ENCODE measurements at places on chromosomes 16 and 17. TPM values are rescaled to one million over a fixed set of nuclear protein-coding genes. Genes with fewer than 3 reads are reported as not detected.

- H3K27me3 ChIP-seq: no peaks in the 10 kb centered on the region
- no peaks in the 10 kb centered on the region for H3K36me3 ChIP-seq
- peaks cover 15% of the 10 kb centered on the region for H3K4me1 ChIP-seq
- DNase-seq: peak; percentile 82
- H3K4me3 ChIP-seq: peak within 1 kb of the TSS; percentile 72
- H3K27ac ChIP-seq: peak within 1 kb of the TSS; percentile 71
Measured at GRCh38 chr17:75087558-75088453, at the start of gene SLC16A5. TSS of gene SLC16A5 (plus strand) at chr17:75087954. CDS start at chr17:75093637, 5,683 bp downstream.

DNA sequence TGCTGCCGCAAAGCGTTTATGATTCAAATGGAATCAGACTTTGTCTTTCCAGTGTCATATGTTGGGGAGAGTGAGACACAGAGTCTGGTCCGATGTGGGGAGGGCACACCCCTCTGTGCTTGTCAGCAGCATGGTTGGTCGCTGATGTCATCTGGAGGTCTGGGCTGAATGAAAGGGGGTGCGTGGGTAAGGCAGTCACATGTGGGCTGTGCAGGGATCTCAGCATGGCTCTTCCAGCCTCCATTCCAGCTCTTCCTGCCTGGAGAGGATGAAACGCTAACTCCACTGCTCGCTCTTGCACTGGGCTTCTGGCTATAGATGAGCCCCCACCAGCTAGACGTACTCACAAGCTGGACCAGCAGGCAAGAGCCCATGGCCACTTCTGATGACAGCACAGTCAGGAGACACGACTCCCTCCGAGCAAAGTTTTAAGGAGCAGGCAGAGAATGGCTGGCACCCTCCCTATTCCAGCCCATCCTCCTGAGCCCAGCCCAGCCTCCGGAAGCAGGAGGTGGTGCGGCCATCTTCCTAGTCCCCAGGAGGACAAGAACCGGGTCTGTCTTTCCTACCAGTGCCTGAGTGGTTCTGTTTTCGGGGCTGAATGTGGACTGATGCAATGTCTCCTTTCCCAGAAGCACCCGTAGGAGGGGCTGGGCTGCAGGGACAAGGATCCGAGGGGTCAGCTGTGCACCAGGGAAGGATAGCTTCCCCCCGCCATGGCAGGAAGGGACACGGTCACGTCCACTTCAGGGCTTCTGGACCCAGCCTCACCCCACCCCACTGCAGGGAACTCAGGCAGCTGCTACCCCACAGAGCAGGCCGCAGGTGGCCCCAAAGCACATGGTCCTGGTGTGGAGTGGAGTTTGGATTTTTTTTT lies 41.5 kb upstream of the CBFA2T3 start:
- no peaks in the 10 kb centered on the region for H3K27me3 ChIP-seq
- no peak overlapping the region for H3K27ac ChIP-seq
- no peak overlapping the region for H3K4me3 ChIP-seq
- no peak for DNase-seq

- H3K27me3 ChIP-seq: no peaks in the 10 kb centered on the region
- H3K36me3 ChIP-seq: no peaks in the 10 kb centered on the region
- no peaks in the 10 kb centered on the region for H3K4me1 ChIP-seq
- H3K4me3 ChIP-seq: no peak overlapping the region
- no peak for DNase-seq
- no peak overlapping the region for H3K27ac ChIP-seq
Measured at GRCh38 chr16:23365602-23366240, 63.6 kb downstream of the SCNN1B start.

DNA sequence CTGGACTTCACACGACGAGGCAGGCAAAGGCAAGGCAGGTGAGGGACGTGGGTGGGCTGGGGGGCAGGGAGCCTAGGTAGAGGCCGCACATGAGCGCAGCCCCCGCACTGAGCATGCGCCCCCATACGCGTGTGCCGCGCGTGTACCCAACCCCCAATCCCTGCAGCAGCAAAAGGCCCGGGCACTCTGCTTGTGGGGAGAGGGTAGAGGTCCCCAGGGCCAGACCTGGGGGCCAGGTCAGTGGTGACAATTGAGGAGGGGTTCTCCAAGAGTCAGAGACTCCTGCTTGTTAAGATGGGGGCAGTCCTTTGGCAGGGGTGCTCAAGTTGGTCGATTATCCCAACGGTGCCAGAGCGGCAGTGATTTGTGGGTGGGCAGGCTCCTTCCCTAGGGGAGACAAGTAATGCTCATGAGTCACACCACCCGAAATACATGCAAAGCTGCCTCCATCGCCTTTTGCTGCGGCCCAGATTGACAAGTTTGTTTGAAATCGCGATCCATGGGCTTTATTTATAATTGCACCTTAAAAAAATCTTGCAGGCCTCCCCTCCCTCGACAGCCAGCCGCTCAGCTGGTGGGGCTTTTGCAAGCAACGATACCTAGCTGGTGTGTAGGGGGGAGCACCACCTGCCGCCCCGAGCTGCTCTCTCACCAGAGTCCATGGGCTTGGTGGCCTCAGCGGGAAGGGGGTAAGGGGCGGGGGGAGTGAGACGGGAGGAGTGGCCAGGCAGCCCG lies 1.1 kb upstream of the GIT1 start:
- no peaks in the 10 kb centered on the region for H3K36me3 ChIP-seq
- H3K27ac ChIP-seq: peak overlapping the region; percentile 71
- H3K4me3 ChIP-seq: peak overlapping the region; percentile 41
- DNase-seq: peak; percentile 57

- peaks cover 23% of the 10 kb centered on the region for H3K4me1 ChIP-seq
- H3K36me3 ChIP-seq: no peaks in the 10 kb centered on the region
- DNase-seq: no peak
- no peak overlapping the region for H3K27ac ChIP-seq
- no peak overlapping the region for H3K4me3 ChIP-seq
Measured at GRCh38 chr17:19391432-19391831, 4.4 kb upstream of the MFAP4 start.

- H3K36me3 ChIP-seq: no peaks in the 10 kb centered on the region
- no peak overlapping the region for H3K27ac ChIP-seq
- DNase-seq: no peak
- H3K27me3 ChIP-seq: no peaks in the 10 kb centered on the region
Measured at GRCh38 chr17:42132941-42133340, 10.3 kb downstream of the HSPB9 start.

DNA sequence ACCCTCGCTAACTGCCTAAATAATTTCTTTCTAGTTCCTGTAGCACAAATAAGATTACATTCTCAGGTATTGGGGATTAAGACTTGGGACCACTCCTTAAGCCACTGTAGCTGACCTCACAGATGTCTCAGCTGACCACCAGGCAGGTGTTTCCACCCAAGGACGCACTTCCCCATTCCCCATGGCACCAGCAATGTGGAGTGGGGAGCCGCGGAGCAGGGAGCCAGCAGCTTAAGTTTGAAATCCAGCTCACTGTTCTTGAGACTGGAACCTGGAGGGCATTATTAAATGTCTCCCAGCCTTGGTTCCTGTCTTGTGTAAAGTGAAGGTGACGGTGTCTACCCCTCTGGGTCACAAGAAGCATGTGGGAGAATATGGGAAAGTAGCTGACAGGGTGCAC lies 249.4 kb upstream of the CACNG5 start:
- no peak overlapping the region for H3K4me3 ChIP-seq
- H3K36me3 ChIP-seq: no peaks in the 10 kb centered on the region
- no peaks in the 10 kb centered on the region for H3K27me3 ChIP-seq
- H3K4me1 ChIP-seq: peaks cover 2% of the 10 kb centered on the region
- no peak for DNase-seq
- no peak overlapping the region for H3K27ac ChIP-seq

GRCh38 chr17:59296190-59296589 lies 35.3 kb upstream of the YPEL2 start:
- no peaks in the 10 kb centered on the region for H3K36me3 ChIP-seq
- no peaks in the 10 kb centered on the region for H3K27me3 ChIP-seq
- H3K27ac ChIP-seq: no peak overlapping the region

The TP53I13 gene
- 41.3 TPM for total RNA-seq

DNA sequence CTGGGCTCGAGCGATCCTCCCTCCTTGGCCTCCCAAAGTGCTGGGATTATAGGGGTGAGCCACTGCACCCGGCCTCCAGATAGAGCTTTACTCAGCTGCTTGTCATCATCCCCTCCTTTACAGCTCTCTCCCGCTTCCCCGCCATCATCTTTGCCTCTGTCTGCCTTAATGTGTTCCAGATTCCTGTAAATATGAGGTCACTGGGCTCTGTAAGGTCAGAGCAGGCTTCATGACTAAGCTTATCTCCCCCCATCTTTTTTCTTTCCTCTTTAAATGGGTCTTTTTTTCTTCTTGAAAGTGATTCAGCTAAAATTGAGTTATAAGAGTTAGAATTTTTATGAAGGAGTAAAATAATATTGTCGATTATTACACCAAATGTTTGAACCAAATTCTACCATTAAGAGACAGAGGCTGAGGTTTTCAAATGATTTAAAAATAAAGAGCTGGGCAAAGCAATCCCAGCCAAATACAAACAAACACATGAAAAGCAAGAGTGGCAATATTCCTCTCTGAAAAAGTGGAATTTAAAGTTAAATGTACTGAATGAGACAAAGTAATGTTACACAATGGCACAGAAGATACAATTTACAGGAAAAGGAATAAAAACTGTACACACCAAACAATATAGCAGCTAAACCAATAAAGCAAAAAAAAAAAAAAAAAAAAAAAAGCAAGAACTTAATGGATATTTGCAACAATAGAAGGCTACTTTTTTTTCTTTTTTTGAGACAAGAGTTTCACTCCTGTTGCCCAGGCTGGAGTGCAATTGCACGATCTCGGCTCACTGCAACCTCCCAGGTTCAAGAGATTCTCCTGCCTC lies 62.1 kb downstream of the CRISPLD2 start:
- H3K4me1 ChIP-seq: no peaks in the 10 kb centered on the region
- no peaks in the 10 kb centered on the region for H3K27me3 ChIP-seq
- H3K36me3 ChIP-seq: no peaks in the 10 kb centered on the region
- no peak for DNase-seq

The TUBG1 gene
- 25.6 TPM for total RNA-seq

The PRM2 gene
- not detected for total RNA-seq

The KRTAP9-4 gene
- not detected for total RNA-seq

The RTN4RL1 gene
- total RNA-seq: 1.7 TPM

- peaks cover 29% of the 10 kb centered on the region for H3K4me1 ChIP-seq
- H3K36me3 ChIP-seq: no peaks in the 10 kb centered on the region
- peak; percentile 82 for DNase-seq
- H3K4me3 ChIP-seq: no peak overlapping the region
Measured at GRCh38 chr17:62653826-62654761, 26.6 kb downstream of the MRC2 start.

- no peaks in the 10 kb centered on the region for H3K36me3 ChIP-seq
- no peak for DNase-seq
- no peak overlapping the region for H3K27ac ChIP-seq
- no peaks in the 10 kb centered on the region for H3K4me1 ChIP-seq
- H3K27me3 ChIP-seq: no peaks in the 10 kb centered on the region
Measured at GRCh38 chr17:15122857-15123256, 142.3 kb downstream of the PMP22 start.

DNA sequence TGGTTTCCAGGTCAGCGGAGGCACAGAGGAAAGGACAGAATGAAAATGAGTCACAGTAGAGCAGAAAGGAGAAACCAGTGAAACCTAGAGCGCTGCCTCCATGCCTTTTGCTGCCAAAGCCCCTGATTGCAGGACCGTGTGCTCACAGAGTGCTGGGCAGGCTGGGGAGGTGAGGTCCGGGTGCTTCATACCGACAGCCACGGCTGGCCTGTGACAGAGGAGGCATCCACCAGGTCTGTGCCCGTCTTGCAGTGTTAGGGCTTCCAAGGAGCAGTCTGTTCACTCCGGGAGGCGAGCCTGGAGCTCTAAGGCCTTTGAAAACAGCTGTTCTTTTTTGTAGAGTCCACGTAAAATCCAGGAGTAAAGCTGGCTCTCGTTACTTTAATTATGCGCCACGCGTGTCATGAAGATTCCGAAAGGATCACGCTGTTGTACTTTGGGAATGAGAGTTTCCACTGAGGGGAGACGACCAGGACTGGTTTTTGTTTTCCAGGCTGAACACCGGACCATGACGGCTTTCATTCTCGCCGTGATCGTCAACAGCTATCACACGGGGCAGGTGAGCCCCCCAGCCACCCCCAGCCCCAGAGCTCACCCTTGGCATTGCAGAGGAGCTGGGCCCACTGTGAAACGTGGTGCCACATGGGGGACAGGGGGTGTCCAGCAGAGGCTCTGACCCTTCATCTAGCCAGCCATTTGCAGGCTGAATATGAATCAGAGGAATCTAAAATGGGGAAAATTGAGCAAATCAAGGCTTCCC lies 108.5 kb upstream of the CHMP6 start:
- H3K27ac ChIP-seq: no peak overlapping the region
- peak; percentile 9 for DNase-seq
- H3K4me1 ChIP-seq: no peaks in the 10 kb centered on the region

The NOL3 gene
- 30.0 TPM for total RNA-seq

The TSC2 gene
- 55.3 TPM for total RNA-seq

GRCh38 chr16:86665319-86665675 lies 86.9 kb downstream of the FOXL1 start:
- H3K4me1 ChIP-seq: no peaks in the 10 kb centered on the region
- H3K36me3 ChIP-seq: no peaks in the 10 kb centered on the region
- H3K27ac ChIP-seq: no peak overlapping the region
- no peak for DNase-seq
- H3K27me3 ChIP-seq: no peaks in the 10 kb centered on the region

The TBC1D3C gene
- total RNA-seq: not detected

The NUBP1 gene
- 15.1 TPM for total RNA-seq

- no peak overlapping the region for H3K4me3 ChIP-seq
- no peak overlapping the region for H3K27ac ChIP-seq
- no peaks in the 10 kb centered on the region for H3K27me3 ChIP-seq
Measured at GRCh38 chr17:80811181-80812105, 180.2 kb upstream of the CHMP6 start.

DNA sequence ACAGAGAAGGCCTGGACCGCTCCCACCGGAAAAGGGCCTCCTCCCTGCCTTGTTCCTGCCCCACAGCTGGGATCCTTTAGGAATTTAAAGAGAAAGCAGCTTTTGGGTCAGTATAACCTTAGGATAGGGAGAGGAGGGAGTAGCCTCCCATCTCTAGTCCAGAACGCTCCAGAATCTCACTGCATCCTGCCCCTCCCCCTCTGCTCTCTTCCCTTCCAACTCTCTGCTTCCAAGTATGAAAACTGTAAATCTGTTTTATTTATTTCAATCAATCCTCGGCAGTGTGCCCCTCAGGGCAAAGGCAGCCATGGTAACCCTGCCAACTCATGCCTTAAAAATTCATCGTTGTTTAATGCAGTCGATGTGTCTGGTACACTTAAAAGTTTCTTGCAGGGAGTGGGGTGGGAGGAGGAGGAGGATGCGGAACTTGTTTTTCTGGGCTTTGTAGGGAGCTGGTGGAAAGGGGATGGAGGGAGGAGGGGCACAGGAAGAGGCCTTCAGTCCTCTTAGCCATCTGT lies 21.2 kb upstream of the MTSS2 start:
- peak overlapping the region; percentile 61 for H3K27ac ChIP-seq
- H3K27me3 ChIP-seq: no peaks in the 10 kb centered on the region
- no peak overlapping the region for H3K4me3 ChIP-seq

The HP gene
- 186 TPM for total RNA-seq

GRCh38 chr16:57305159-57305811 lies 20.8 kb upstream of the PLLP start:
- DNase-seq: no peak
- no peak overlapping the region for H3K4me3 ChIP-seq
- no peaks in the 10 kb centered on the region for H3K36me3 ChIP-seq
- H3K4me1 ChIP-seq: no peaks in the 10 kb centered on the region

The OR4D1 gene
- not detected for total RNA-seq

- no peak overlapping the region for H3K4me3 ChIP-seq
- H3K4me1 ChIP-seq: no peaks in the 10 kb centered on the region
- H3K27me3 ChIP-seq: no peaks in the 10 kb centered on the region
Measured at GRCh38 chr17:57823469-57824401, 26.1 kb downstream of the MRPS23 start.

- no peak overlapping the region for H3K4me3 ChIP-seq
- H3K27ac ChIP-seq: no peak overlapping the region
- no peaks in the 10 kb centered on the region for H3K27me3 ChIP-seq
Measured at GRCh38 chr17:9544221-9544620, 31.4 kb downstream of the STX8 start.
